GM23338 (cell line): ENCODE measurements at places on chromosomes 5 and 9.
A peak's percentile ranks its signal among the peaks of the same experiment; 100 is the strongest.

GRCh38 chr5:138989720-138990119 lies 114.6 kb upstream of the LRRTM2 start:
- DNase-seq: no peak
- H3K27me3 ChIP-seq: no peaks in the 10 kb centered on the region
- no peak overlapping the region for H3K4me3 ChIP-seq

GRCh38 chr9:68533678-68534077 lies 7.0 kb downstream of the TMEM252 start:
- H3K4me1 ChIP-seq: no peaks in the 10 kb centered on the region
- no peak for DNase-seq
- H3K4me3 ChIP-seq: no peak overlapping the region
- peaks cover 42% of the 10 kb centered on the region; the same call in 1 of the 2 replicates for H3K27me3 ChIP-seq
- no peaks in the 10 kb centered on the region for H3K36me3 ChIP-seq
- H3K27ac ChIP-seq: no peak overlapping the region

DNA sequence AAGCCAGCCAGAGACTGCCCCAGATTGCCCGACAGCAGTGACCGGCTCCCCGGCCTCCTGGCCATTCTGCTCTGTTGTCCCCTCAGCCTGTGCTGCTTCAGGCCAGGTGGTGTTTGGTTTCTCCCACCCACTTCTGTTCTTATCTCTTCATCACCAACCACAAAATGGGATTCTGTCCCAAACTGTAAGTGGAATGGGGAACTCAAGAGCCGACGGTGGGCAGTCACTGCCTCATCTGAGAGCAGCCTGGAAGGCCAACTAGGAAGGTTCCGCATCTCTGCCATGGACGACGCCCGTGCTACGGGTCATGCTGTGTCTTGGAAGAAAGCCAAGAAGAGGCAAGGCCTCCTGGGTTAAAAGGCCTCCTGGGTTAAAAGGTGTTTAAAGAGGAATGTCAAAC lies 219.0 kb upstream of the PIK3R1 start:
- no peaks in the 10 kb centered on the region for H3K27me3 ChIP-seq
- no peaks in the 10 kb centered on the region for H3K36me3 ChIP-seq
- H3K4me1 ChIP-seq: no peaks in the 10 kb centered on the region
- DNase-seq: no peak

GRCh38 chr5:80255431-80255810 lies 427 bp downstream of the SERINC5 start:
- H3K27ac ChIP-seq: no peak overlapping the region
- H3K4me1 ChIP-seq: peaks cover 52% of the 10 kb centered on the region
- H3K36me3 ChIP-seq: no peaks in the 10 kb centered on the region
- H3K27me3 ChIP-seq: peaks cover 5% of the 10 kb centered on the region; the same call in 1 of the 2 replicates
- H3K4me3 ChIP-seq: peak overlapping the region; percentile 100
